ENCODE measurements at places on chromosomes 12 and 14.

GRCh38 chr12:18479256-18479655 lies 217.9 kb downstream of the PIK3C2G start:
- DNase-seq, result no peak

- DNase-seq, result no peak
These were observed 16.3 kb downstream of the OR10P1 start for GRCh38 chr12:55653031-55653430.

DNA sequence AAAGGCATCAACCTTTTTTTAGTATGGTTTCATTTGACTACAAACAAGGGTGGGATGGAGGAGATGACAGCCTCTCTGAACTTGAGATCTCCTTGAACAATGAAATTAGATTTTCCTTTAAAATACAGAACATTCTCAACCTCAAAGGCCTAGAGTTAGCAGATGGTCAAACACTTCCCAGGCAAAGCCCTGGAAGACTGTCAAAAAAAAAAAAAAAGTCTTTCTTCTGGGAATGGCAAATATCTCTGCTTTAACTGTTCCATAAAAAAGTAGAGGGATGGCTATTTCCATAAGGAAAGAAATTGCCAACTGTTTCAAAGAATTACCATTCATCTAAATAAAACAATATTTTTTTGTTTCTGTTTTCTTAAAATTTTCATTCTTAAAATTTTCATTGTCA lies 870.8 kb downstream of the GALC start:
- no peak for DNase-seq

GRCh38 chr14:61558271-61558670 lies 137.0 kb upstream of the HIF1A start:
- DNase-seq, result no peak

DNA sequence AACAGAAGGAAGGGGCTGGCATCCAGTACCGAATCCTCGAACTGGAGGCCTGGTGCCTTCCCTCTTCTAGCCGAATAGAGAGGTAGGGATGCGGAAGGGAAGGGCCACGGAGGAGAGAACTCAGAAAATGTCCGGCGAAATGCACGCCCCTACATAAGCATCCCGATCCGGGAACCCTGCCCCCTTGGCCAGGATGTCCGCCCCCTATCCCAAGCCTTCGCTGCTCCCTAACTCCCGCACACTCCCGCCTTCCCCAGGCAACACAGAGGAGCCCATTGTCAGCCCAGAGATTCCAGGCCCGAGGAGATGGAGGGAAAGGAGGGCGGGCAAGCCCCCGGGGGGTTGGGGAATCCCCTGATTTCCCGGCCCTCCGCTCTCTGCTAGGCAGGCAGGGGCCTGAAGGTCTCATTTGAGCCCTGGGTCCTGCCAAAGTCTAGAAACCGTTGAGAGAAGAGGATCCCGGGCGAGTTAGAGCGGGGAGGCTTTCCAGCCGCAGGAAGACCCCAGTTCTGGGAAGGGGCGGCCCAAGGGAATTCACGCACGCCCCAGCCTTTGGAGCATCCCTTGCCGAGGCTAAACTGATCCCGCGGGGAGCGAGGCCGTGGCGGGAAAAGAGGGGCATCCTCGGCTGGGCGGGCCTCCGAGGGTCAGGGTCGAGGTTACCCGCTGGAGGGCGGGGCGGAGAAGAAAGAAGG lies 569 bp upstream of the ARHGEF40 start:
- DNase-seq, result no peak

DNA sequence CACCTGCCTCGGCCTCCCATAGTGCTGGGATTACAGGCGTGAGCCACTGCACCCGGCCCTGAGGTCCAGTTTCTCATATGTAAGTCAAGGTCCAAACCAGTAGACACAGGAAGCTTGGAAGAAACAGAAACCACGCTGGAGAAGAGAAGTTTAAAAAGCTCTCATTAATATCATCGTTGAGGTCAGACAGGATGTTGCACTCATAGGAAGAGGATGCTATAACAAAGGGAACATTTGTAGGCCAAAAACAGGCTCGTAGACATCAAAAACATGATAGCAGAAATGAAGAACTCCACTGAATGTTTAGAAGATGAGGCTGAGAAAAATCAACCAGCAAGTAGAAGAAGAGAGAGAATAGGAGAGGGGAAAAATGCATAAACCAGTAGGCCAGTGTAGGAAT lies 46.8 kb downstream of the ACACB start:
- no peak for DNase-seq

DNA sequence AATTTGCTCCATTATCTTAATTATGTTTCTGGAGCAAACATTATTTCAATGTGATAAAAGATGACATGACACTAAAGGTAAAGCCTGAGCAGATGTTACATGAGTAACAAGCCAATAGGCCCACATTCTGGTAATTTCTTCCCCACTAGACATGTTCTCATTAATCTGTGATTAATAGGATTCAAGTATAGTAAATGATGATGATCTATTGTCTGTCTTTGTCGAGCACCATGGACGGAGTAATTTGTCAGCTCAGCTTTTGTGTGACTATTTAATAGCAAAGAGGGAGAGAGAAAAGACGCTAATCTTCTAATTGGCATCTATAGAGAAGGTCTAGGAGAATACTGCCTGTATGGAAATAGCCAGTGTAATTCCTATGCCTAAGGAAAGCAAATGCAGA lies 62.2 kb upstream of the INSM2 start:
- DNase-seq, result no peak

DNA sequence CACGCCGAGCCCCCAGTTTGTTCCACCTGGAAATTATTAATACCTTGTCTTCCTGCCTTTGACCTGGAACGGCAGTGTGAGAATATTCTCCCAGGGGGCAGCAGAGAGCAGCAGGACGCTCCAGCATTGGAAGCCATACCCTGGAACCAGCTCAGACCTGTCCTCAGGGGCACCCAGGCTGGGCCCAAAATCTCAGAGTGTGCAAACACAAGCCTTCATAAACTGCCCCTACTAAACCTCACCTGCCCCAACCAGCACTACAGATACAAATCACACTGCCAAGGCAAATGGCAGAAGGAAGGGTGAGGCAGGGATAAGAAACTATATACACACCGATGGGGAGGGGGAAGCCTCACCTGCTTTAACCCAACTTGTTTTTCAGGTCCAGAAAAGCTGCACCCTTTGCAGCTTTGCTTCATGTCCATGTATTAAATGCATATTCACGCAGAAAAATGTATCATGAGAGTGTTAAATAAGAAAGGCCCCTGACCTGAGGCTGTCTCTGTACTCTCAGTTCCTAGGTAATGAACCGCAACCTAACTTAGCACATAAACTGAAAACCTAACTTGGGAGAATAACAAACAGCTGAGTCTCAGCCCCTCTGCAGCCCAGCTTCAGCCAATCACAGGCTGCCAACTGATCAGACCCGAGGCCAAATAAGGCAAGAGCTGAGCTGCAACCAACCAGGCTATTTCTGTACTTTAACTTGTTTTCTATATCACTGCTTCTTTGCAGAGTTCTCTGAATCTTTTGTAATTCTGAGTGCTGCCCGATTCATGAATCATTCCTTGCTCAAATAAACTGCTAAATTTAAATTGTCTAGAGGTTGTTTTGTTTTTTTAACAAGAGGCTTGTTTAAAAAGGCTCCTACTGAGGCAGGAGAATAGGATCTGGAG lies 130.1 kb downstream of the SPTSSA start:
- DNase-seq, result no peak

GRCh38 chr14:33273978-33274377 lies 335.3 kb downstream of the NPAS3 start:
- DNase-seq, result no peak

- no peak for DNase-seq
These were observed 280.4 kb downstream of the GALC start for GRCh38 chr14:87712396-87713090.
